ENCODE measurements at places on chromosomes 5 and 9. TPM values are rescaled to one million over a fixed set of nuclear protein-coding genes. Genes with fewer than 3 reads are reported as not detected.

PCDHA12 gene
- not detected for total RNA-seq

CARD6 gene
- total RNA-seq = 1.7 TPM

ABO gene
- total RNA-seq = not detected

GRCh38 chr9:108525186-108525585 is 330.6 kb downstream of the ACTL7B start:
- H3K4me1 ChIP-seq = no peaks in the 10 kb centered on the region
- H3K27ac ChIP-seq = no peak overlapping the region
- H3K4me3 ChIP-seq = no peak overlapping the region

GRCh38 chr5:58606064-58606463 is 23.2 kb downstream of the RAB3C start:
- DNase-seq = no peak

DNA sequence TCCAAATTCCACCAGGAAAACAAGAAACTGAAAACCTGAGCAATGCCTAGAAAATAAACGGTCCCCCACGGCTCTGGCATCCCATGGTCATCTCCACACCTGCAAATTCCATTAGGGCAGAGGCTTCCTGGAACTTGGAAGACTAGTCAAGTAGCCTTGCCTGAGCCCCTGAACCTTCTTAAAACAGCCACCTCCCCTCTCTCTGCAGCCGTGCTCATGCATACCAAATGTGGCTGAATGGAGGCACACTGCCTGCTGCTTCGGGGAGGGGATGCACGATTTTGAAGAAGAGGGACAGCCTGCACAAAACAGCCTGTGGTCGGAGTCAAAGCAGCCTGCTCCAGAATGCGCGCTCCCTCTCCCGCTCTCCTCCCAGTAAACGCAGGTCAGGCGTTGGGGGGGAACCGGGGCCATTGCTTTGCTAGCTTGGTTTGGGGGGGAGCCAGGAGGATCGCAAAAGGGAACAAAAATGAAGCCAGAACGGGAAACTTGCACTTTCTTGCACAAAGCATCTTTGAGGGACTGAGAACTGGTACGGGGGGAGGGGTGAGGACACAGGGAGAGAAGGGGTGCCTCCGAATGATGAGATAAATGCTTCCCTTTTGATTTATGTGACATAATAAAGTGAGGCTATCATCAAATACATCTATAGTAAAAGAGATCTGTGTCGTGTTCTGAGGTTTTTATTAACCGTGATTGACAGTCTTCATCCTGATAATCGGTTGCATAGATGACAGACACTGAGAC is at the start of gene TRPM3:
Gene TRPM3 (minus strand): TSS at position 347 of the 747 bp plus-strand sequence. CDS start 267 bp downstream, at position 80.
- no peak for DNase-seq
- H3K4me3 ChIP-seq = no peak within 1 kb of the TSS
- no peaks in the 10 kb centered on the region for H3K36me3 ChIP-seq
- no peak within 1 kb of the TSS for H3K27ac ChIP-seq

- H3K4me3 ChIP-seq = no peak overlapping the region
- peaks cover 5% of the 10 kb centered on the region for H3K4me1 ChIP-seq
- DNase-seq = no peak
- H3K36me3 ChIP-seq = no peaks in the 10 kb centered on the region
- no peak overlapping the region for H3K27ac ChIP-seq
Measured at GRCh38 chr9:113482991-113483675, 19.6 kb downstream of the RGS3 start.

- H3K27me3 ChIP-seq = no peaks in the 10 kb centered on the region
- no peaks in the 10 kb centered on the region for H3K36me3 ChIP-seq
- H3K4me1 ChIP-seq = no peaks in the 10 kb centered on the region
- no peak for DNase-seq
- H3K4me3 ChIP-seq = no peak overlapping the region
- no peak overlapping the region for H3K27ac ChIP-seq
Measured at GRCh38 chr9:81673310-81673709, 16.0 kb downstream of the TLE1 start.

- no peak overlapping the region for H3K27ac ChIP-seq
- no peaks in the 10 kb centered on the region for H3K36me3 ChIP-seq
- no peak for DNase-seq
- H3K27me3 ChIP-seq = no peaks in the 10 kb centered on the region
Measured at GRCh38 chr5:1727571-1727970, 72.1 kb downstream of the MRPL36 start.

DNA sequence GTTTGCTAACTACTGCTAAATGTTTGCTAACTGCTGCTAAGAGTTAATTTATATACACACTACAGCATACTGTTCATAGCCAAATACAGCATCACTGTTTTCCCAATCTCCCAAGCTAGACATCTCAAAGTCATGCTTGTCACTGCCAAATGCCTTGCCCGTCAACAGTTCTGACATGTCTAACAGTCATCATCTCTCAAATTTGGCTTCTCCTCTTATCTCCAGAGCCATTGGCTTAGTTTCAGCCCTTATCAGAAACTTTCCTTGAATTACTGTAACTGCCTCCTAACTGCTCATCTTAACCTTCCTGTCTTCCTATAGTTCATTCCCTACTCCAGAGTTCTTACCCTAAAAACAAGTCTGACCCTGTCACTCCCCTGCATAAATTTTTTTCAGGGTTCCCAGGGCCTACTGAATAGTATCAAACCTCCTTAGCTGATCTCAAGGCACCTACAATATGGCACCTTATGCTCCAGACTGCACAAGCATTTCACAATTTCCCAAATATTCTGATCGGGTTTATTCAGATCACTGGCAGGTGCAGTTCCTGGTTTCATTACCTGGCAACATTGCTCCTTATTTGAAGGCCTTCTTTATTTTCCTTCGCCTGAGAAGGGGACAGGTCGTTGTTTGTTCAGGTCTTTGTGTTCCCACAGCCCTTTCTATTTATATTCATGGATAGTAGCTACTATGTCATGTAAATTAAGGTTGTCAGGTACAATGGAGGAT is 55.9 kb upstream of the ANKRD55 start:
- no peak for DNase-seq
- H3K27ac ChIP-seq = no peak overlapping the region
- H3K27me3 ChIP-seq = no peaks in the 10 kb centered on the region

DNA sequence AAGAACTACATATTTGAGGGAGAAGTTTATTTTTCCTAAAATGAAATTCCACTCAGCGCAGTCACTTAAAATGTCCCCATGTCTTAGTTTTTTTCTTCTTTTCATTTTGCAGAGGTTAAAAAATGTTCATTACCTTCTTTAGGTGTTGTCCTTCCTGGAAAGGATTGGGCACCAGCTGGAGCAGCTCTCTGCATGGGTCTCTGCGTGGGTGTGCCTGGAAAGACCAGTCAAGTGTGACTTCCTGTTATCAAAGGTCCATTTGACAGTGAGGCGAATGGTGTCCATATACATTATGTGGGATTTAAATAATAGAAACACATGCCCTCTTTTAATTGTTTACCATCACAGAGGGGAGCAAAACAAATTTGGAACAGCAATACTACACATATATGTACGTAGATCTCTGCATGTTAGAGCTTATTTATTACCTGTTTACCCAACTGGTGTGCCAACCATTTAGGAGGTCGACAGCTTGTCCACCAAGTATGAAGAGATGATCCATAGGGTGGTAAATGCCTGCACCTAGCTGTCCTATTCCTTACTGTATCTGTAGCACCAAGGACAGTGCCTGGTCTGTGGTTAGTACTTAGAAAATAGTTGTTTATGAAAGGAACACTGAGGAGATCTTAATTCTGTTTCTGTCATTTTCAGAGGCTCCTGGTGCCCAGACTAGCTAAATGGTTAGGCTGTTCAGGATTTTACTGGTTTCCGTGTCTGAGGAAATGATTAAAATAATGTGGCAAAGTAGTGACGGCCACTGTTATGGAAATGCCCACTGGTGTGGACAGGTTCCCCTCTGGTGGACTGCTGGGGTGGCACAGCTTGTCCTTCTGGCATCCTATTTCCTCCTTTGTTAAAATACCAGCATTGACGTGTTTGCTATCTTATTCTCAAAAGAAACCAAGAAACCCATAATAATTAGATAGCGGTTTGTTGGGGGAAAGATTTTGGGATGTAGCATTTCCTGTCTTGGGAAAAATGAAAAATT is 200.4 kb downstream of the MAST4 start:
- DNase-seq = no peak
- H3K27me3 ChIP-seq = no peaks in the 10 kb centered on the region
- no peak overlapping the region for H3K27ac ChIP-seq
- no peaks in the 10 kb centered on the region for H3K36me3 ChIP-seq

Measured in naive thymus-derived CD4-positive, alpha-beta T cell (primary cell).